ENCODE measurements at places on chromosomes 13 and 19. TPM values are rescaled to one million over a fixed set of nuclear protein-coding genes. Genes with fewer than 3 reads are reported as not detected.

IFI30 gene
- not detected for total RNA-seq

CCDC194 gene
- not detected for total RNA-seq

LGALS14 gene
- not detected for total RNA-seq

EDNRB gene
- total RNA-seq, result not detected

NAPSA gene
- total RNA-seq, result not detected

ADGRL1 gene
- total RNA-seq, result 4.9 TPM

PNKP gene
- 35.0 TPM for total RNA-seq

TLE2 gene
- 19.2 TPM for total RNA-seq

CEACAM20 gene
- total RNA-seq, result not detected

CLC gene
- not detected for total RNA-seq

ALG5 gene
- 39.4 TPM for total RNA-seq

C19orf38 gene
- not detected for total RNA-seq

PGLYRP1 gene
- not detected for total RNA-seq

ZSCAN5B gene
- not detected for total RNA-seq

LIM2 gene
- total RNA-seq, result not detected

PLK5 gene
- not detected for total RNA-seq

KL gene
- total RNA-seq, result not detected

FOSB gene
- total RNA-seq, result 1.1 TPM

VSTM1 gene
- total RNA-seq, result not detected

ATP12A gene
- not detected for total RNA-seq

NALCN gene
- total RNA-seq, result 0.22 TPM

ACP7 gene
- total RNA-seq, result not detected

ATP4A gene
- not detected for total RNA-seq

C1QTNF9B gene
- not detected for total RNA-seq

FUT3 gene
- total RNA-seq, result not detected

PTGER1 gene
- total RNA-seq, result not detected

NFILZ gene
- total RNA-seq, result not detected

MYPOP gene
- 1.4 TPM for total RNA-seq

HSD17B14 gene
- not detected for total RNA-seq

CD37 gene
- not detected for total RNA-seq

ATP4B gene
- not detected for total RNA-seq

Data from SJSA1 (cell line).